ENCODE measurements at places on chromosomes 1 and 21.

GRCh38 chr1:237258871-237259270 lies 216.9 kb downstream of the RYR2 start:
- DNase-seq: no peak

GRCh38 chr1:29145739-29146437 lies 22.2 kb upstream of the TMEM200B start:
- no peak for DNase-seq

DNA sequence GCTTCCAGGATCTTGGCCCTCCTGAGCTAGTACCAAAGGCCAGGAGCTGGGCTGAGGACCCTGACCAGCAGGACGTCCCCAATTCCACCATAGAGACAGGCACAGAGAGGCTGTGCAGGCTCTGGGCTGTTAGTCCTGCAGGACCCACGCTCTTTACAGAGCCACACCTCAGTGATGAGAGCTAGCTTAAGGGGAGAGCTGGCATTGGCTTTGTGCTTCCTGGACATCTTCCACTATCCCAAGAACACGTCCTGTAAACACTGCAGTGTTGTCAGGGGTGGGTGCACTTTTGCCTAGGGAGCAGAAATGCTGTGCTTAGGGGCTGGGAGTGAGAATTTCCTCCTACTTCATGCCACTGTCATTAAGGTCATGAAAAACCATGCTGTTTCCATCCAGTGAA lies 91.7 kb upstream of the EDN2 start:
- no peak for DNase-seq

DNA sequence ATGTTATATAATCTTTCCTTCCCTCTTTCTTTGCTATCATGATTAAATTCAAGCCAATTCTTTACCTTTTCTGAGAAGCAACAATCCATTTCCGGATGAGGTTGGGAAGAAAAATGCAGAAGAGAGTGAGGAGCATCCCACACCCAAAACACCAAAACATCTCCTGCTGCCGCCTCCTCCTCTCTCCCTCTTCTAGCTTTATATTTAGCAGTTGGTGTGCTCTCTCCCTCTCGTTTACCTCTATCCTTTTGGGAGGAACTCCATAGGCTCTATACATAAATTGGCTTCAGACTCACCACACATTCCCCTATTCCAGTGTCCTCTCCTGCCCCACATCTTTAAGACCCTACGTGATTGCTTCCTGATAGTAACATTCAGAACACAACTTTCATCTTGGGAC lies 332.2 kb upstream of the PLXNA2 start:
- DNase-seq: no peak

GRCh38 chr1:58859769-58860485 lies 76.1 kb upstream of the JUN start:
- no peak for DNase-seq

DNA sequence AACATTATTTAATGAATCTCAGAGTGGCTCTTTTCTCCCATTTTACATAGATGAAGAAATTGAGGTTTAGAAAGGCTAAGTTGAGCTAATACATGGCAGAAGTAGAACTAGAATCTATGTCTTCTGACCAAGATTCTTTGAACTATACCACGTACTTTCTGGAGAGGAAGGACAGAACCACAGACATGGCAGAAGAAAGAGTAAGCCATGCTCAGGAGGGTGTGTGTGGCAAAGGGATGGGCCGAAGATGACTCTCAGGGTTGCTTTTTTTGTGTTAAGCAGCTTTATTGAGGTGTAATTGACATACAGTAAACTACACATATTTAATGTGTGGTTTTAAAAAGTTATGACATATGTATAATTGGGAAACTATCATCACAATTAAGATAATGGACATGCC lies 69.5 kb downstream of the PEX14 start:
- no peak for DNase-seq

DNA sequence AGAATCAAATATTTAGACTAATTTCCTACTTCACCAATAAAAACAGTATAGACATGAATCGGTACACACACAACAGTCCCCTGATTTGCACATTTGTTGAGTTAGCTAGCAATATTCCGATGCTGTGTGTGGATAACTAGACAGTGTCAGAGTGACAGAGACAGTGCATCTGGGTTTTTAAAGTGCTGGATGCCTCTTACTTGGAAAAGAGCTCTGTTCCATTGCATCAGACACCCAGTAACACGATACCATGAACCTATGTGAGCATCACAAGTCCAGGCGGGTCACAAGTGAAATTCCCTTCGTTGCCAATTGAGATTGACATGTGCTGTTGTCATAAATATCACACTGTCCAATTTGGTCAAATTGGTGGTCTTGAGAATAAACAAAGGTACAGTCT lies 82.0 kb upstream of the ESRRG start:
- DNase-seq: no peak

- no peak for DNase-seq
These were observed 39.5 kb upstream of the NFASC start for GRCh38 chr1:204831186-204831585.

GRCh38 chr1:244436336-244437085 lies 15.2 kb downstream of the ADSS2 start:
- DNase-seq: no peak

- DNase-seq: no peak
These were observed 43.2 kb downstream of the RCSD1 start for GRCh38 chr1:167673265-167673664.

DNA sequence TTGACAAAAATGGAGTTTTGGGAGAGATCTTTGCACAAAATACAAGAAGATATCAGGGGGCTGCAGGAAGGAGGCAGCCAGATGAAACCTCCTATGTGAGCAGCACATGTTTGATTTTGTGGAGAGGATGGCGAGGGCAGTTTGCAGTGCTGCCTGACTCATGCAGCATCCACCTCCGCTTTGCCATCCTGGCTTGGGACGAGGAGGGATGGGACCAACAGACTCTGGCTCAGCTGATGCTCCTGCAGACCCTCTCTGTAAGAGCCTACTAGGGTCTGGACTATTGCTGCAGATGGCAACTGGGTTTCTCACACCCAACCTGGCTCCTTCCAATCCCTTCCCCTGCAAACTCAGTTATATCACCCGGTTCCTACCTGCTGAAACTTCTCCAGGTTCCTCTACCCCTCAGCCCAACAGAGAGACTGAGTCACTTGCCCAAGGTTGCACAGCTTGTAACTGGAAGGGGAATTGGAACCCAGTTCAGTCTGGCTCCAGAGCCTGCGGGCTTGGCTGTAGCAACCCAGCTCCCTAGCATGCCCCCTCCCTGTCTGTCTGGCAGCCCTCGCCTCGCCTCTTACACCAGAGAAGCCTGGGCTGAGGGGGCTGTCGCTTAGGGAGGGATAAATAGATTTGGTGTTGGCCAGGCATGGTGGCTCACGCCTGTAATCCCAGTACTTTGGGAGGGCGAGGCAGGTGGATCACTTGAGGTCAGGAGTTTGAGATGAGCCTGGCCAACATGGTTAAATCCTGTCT lies 205.8 kb downstream of the PTPRU start:
- DNase-seq: no peak

DNA sequence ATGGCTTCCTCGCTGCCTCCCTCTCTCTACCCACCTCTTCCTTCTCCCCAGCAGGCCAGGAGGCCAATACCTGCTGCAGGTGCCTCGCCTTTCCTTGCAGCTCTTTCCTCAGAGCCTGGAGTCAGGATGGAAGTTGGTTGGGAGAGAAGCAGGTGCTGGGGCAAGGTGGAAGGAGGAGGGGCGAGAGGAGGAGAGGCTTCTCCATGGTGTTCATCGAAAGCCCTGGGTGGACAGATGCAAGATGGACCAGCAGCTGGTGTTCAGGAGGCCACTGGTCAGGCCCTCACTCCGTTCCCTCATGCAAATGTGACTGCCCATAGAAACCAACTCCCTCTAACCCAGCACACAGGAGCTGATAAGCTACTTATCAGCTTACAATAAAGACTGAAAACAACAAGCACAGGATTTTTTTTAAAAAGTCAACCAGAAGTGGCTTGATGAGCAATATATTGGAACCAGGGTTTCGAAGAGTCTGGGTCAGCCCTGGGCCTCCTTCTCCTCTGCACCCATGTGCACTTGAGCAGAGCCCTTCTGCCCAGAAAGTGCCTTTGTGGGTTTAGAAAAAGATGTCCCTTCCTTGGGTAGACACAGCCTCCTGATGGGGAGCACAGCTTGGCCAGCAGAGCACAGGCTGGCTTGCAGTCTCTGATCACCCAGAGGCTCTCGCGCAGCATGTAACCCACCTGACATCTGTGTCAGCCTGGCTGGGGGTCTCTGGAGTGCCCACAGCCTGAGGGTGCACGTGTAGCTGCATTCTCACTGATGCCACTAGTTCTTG lies 16.6 kb upstream of the GSTM4 start:
- DNase-seq: no peak

DNA sequence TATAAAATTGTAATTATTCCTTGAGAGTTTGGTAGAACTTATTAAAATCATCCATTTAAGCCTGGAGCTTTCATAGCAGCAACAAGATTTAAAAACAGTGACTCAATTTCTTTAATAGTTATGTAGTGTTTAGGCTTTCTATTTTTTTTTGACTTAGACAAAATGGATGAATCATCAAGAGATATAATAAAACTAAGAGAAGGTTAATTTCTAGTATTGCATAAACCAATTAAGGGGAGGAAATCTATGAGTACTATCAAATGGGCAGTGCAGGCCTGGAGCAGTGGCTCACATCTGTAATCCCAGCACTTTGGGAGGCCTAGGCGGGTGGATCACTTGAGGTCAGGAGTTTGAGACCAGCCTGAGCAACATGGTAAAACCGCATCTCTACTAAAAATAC lies 416.3 kb upstream of the USP24 start:
- DNase-seq: no peak

GRCh38 chr1:110597966-110598365 lies 8.2 kb downstream of the KCNA2 start:
- no peak for DNase-seq

DNA sequence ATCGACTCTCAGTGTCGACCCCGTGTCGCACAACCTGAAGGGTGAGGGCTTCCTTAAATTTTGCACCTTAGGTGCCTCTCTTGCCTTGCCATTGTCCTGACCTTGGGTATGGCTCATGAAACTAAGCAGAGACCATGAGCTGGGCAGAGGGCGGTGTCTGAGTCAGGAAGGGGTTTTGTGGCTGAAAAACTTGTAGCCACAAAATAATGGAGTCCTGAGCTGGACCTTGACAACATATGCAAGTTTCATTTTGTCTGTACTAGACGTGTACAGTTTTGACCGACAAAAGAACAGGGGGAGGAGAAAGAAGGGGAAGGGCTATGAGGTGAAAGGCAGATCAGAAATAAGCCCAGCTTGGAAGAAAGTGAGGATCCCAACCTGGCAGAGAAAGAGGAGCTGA lies 8.3 kb upstream of the RUNX1 start:
- DNase-seq: peak; percentile 18

DNA sequence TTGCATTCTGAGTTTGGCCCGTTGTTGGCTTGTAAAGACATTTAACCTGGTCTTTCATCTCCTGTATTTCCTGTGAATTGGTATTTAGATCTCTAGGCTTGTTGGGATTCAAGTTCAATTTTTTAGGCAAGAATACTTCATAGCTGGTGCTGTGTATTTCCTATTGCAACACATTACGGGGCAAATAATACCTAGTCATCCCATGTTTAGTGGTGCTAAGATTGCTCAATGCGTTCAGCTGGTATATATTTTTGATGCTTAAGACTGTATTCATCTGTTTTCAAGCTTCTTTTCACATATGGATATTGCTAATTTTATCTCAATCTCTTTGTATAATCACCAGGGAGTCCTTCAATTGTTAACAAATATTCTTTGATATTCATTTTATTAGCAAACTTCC lies 87.5 kb upstream of the ZBTB18 start:
- DNase-seq: no peak

DNA sequence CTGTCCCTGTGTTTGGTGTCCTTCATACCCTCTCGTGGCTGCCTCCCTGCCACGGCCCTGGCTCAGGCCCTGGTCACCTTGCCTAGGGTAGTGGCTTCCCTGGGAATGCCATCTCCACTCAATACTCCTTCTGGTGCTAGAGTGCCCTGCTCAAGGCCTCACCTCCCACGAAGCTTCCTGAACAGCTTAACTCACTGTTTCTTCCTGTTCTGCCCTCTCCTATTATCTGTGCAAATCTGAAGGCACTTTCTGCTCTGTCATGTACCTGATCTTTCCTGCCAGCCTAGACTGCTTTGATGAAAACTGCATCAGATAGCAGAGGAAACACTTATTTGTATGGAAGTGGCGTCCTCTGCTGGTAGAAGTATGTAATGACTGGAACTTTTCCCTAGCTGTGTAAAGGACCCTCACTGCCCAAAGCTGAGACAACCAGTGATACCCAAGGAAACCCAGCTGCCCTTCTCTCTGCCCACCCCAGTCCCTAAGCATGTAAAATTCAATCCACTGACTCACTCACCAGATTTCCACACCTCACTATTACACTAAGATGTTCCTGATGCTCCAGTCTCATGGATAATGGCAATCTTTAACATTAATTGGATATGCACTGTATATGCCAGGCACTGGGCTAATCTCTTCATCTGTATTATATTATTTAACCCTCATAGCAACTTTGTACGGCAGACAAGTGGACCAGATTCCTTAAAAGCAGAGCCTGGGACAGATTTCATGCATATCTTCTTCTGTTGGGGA lies 36.2 kb upstream of the BTG2 start:
- DNase-seq: peak; percentile 87

GRCh38 chr1:37858931-37859506 lies 373 bp downstream of the MTF1 start:
- no peak for DNase-seq

DNA sequence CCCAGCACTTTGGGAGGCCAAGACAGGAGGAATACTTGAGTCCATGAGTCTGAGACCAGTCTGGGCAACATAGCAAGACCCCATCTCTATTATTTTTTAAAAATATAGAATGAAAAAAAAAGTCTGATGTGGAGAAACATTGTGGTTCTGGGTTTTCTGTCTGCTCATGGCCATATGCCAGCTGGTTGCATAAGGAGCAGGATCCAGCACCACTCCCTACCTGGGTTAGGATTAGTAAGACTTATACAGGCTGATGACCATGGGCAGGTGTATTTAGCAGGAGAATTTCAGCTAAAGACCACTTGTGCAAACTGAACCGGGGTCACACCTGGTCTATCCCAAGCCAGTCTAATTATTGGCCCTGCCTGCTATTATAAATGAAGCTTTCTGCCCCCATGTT lies 16.7 kb upstream of the GPX7 start:
- DNase-seq: no peak

GRCh38 chr1:91450260-91450659 lies 45.6 kb upstream of the HFM1 start:
- no peak for DNase-seq

DNA sequence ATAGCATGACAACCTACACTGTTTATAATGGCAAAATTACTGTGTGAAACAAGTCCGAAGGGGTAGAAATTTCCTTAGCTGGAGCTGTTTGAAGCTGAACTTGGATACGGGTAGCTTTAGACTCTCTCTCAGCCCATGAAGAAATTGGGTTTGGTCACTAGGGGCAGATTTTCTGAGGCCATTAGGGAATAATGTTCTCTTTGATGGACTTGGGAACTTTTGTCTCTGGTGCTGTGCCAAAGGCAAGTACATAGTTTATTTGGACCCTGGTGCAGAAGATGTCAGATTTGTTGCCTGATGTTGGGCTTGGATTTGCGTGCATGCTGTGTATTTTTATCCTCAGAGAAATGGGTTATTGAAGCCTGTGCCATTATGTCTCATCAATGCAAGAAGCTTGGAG lies 109.6 kb downstream of the VPS13D start:
- DNase-seq: no peak
